MG63 (cell line): ENCODE measurements at places on chromosomes 12 and 14. TPM values are rescaled to one million over a fixed set of nuclear protein-coding genes. Genes with fewer than 3 reads are reported as not detected.

HOMEZ gene
- total RNA-seq = 0.76 and 1.4 TPM in 2 replicates

ZFYVE26 gene
- total RNA-seq = 3.3 and 9.7 TPM in 2 replicates

GYS2 gene
- total RNA-seq = not detected in 2 replicates

ACSS3 gene
- 1.1 and 2.7 TPM in 2 replicates for total RNA-seq

CHGA gene
- not detected in 2 replicates for total RNA-seq

PRICKLE1 gene
- 4.7 and 8.6 TPM in 2 replicates for total RNA-seq

KRT2 gene
- total RNA-seq = not detected in 2 replicates

TMEM132D gene
- total RNA-seq = 0.03 and 0.25 TPM in 2 replicates

IFT43 gene
- total RNA-seq = 12.2 and 54.9 TPM in 2 replicates

LRRK2 gene
- 0.76 and 2.3 TPM in 2 replicates for total RNA-seq

COX14 gene
- 20.1 and 39.3 TPM in 2 replicates for total RNA-seq

NPFF gene
- not detected in 2 replicates for total RNA-seq

PLA2G1B gene
- not detected in 2 replicates for total RNA-seq

PSMC1 gene
- total RNA-seq = 135 and 215 TPM in 2 replicates

ABCC9 gene
- not detected in 2 replicates for total RNA-seq

IFI27 gene
- 57.0 and 109 TPM in 2 replicates for total RNA-seq

GALNT8 gene
- not detected in 2 replicates for total RNA-seq

RDH12 gene
- total RNA-seq = 0.07 and 0.20 TPM in 2 replicates

TMEM233 gene
- 0.20 TPM in 1 of 2 replicates, not detected in the other for total RNA-seq
